Kidney capillary endothelial cell (primary cell): ENCODE measurements at places on chromosomes 1 and 21.

DNA sequence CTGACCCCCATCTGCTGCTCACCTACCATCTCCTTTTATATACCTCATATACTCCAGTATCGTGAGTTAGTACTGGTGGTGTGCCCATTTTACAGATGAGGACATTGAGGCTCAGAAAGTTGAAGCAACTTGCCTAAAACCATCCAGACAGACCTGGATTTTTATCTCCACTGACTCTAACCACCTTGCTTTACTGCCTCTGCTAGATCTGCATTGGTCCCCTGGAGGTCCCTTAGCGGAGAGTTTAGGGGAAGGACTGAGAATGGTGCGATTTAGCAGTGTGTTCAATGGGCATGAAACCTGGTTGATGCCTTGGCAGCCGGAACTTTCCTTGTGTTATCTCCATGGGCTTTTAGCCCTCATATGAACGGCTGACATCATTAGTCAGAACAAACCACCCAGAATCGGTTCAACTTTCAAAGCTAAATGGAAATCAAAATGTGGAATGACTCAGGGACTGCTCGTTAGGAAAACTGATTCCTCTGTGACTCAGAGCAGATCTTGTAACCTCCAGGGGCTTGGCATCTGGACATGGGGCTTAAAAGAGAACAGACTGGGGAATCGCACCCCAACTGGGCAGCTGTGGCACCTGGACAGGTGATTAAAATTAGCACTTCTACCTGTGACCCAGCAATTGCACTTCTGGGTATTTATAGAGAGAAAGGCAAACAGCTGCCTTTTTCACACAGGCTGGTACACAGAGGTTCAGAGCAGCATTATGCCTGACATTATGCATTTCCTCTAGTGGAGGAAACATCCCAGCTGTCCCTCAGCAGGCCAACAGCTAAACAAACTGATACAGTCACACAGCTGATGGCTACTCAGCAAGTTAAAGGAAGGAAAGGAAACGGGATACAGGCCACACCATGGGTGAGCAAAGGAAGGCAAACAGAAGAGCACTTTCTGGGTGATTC, 25.3 kb downstream of the TMEM51 start:
- peak; percentile 84 for DNase-seq

- no peak for DNase-seq
Measured at GRCh38 chr1:21669258-21670058, at the start of gene RAP1GAP. Gene RAP1GAP, minus strand, starts transcription at chr1:21669357. Its CDS starts 49,325 bp downstream, at chr1:21620032.

GRCh38 chr1:32063261-32063681, 9.5 kb upstream of the TMEM39B start:
- peak; percentile 60 for DNase-seq

DNA sequence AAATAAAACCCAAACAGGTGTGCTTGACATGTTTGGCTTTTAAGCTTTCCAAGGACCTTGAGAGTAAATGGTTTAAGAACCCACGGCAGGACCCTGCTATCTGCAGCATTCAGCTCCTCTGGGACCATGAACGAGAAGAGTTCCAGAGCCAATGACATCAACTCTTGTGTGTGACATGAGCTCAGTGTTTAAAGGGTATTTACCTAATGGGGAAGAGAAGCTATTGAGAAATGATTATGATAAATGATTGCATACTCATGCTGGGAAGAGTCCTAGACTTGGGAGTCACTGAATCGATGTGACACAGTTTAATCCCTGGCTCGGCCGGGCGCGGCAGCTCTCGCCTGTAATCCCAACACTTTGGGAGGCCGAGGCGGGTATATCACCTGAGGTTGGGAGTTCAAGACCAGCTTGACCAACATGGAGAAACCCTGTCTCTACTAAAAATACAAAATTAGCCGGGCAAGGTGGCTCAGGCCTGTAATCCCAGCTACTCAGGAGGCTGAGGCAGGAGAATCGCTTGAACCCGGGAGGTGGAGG, 55.4 kb downstream of the KANK4 start:
- no peak for DNase-seq

DNA sequence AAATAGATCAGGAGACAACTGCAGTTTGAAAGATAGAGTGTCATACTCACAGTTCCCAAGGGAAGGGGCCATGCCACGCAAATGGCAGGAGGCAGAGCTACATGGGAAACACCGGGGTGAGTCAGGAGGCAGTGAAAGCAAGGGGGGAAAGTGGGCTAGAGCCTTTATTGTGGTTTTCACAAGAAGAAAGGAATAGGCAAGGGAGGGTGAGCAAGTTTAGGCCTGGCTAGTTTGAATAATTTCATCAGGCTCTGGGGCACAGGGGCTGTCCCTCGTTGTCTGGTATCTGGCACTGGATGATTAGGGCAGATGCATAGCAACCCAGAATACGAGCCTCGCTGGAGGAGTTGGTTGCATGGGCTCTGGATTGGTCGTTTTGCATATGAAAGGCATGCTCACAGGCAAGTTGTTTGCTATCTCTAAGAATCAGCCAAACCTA, 17.0 kb upstream of the ITLN2 start:
- no peak for DNase-seq

- no peak for DNase-seq
Measured at GRCh38 chr21:38997051-38997842, 186.0 kb downstream of the PSMG1 start.

DNA sequence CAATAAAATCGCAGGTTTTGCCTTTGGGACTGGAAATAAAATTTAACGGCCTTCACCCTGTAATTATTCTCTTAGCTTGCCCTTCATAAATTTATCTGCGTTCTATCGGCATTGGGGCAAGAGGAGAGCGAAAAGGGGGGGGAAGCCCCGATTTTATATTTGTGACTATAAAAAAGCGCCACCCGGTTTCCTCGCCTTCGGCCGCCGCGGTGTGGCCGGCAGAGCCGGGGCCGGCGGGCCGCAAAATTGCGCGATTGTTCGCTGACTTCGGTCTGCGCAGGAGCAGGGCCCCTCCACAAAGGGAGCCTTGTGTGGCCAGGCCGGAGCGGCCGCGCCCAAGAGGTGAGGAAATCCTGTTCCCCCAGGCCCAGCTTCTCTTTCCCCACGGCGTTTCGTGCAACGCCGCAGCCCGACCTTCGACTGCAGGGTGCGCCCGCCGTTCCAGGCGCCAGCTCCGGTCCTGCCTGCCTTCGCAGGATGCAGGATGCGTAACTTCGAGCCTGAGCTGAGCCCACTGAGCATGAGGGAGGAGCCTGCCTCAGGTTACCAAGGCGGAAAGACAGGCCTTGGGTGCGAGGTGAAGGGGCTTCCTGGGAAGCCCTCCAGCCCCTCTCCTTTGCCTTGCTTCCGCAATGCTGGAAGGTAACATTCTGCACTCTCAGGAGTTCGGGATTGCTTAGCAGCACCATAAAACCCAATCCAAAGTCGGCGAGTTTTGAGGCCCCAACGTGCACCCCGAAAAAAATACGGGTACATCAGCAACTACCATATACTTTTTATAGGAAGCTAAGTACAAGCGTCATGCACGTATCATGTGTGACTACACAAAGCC, 4.9 kb upstream of the TBX15 start:
- DNase-seq: no peak

- no peak for DNase-seq
Measured at GRCh38 chr1:55546553-55546952, 331.4 kb upstream of the USP24 start.

DNA sequence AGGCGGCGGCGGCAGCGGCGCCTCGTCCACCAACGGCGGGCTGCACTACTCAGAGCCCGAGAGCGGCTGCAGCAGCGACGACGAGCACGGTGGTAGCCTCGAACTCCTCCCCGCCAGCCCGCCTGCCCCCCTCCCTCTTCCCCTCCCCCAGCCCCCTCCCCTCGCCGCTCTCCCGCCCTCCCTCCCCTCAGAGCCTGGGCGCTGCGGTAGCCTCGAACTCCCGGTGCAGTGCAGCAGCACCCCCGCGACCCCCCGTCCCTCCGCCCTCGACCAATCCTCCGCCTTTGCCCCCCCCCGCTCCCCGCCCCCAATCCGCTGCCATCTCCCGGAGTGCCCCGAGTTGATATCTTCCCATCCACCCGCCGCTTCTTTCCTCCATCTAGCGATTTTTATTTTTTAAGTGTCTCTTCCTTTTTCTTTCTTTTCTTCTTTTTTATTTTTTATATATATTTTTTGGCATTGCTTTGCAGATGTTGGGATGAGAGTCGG, 516 bp downstream of the RCOR3 start:
- DNase-seq: no peak

DNA sequence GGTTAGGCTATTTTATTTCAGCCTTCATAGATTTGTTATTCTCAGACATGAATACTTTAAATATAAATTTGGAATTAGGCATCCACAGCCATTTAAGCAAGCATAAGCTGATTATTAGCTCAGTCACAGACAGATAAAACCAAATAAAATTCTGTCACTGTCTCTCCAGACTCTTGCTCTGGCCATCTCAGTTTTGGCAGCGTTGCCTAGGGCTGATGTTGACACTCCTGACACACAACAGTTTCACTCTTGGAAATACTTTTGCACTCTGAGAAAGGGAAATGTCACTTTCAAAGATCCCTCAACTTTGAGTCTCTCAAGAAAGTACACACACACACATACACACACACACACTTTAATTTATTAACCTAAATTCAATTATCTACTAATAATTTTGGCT, 372.7 kb downstream of the BRINP3 start:
- DNase-seq: no peak

GRCh38 chr1:1915911-1916840, 1.1 kb downstream of the CALML6 start:
- DNase-seq: no peak

DNA sequence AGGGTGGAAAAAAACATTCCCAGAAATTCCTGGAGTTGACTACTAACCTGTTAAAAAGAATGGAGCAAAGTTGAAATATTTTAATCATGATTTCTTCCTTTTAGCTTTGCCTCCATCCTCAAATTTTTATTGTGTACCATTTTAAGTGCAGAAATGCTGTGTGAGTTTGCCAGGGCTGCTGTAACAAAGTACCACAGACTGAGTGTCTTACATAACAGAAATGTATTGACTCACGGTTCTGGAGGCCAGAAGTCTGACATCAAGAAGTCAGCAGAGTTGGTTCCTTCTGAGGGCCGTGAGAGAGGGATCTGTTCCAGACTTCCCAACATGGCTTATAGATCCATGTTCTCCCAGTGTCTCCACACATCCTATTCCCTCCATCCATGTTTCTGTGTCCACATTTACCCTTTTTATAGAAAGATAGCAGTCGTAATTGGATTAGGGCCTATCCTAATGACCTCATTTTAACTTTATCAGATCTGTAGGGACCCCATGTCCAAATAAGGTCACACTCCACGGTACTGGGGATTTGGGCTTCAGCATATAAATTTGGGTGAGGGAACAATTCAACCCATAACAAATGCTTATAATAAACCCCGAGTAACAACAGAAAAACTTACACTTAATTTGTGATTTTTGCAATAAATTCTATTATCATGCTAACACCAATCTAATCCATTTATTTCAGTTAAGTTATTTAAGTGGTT, 12.7 kb downstream of the SNX7 start:
- no peak for DNase-seq

GRCh38 chr1:6825828-6826227, 40.6 kb downstream of the CAMTA1 start:
- no peak for DNase-seq

GRCh38 chr1:183024317-183025009, 1.2 kb downstream of the LAMC1 start:
- no peak for DNase-seq

- no peak for DNase-seq
Measured at GRCh38 chr1:30976143-30976542, 67.6 kb upstream of the SDC3 start.

DNA sequence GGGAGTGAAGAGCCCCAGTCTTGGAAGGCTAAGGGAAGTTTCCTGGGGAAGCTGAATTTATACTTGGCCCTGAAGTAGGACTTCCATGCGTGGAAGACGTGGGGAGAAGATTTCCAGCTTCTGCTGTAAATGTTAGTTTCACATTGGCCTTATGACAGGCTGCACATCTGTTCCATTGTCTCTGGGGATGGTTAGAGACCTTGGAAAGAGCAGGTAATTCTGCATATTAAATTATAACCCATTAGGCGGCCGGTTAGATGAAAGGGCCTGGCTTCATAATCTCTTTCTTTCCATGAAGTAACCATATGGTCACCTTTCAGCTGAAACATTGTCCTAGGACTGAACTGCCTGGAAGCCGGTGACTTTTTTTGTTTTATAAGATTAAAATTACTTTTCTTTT, 37.5 kb downstream of the DPT start:
- DNase-seq: no peak

DNA sequence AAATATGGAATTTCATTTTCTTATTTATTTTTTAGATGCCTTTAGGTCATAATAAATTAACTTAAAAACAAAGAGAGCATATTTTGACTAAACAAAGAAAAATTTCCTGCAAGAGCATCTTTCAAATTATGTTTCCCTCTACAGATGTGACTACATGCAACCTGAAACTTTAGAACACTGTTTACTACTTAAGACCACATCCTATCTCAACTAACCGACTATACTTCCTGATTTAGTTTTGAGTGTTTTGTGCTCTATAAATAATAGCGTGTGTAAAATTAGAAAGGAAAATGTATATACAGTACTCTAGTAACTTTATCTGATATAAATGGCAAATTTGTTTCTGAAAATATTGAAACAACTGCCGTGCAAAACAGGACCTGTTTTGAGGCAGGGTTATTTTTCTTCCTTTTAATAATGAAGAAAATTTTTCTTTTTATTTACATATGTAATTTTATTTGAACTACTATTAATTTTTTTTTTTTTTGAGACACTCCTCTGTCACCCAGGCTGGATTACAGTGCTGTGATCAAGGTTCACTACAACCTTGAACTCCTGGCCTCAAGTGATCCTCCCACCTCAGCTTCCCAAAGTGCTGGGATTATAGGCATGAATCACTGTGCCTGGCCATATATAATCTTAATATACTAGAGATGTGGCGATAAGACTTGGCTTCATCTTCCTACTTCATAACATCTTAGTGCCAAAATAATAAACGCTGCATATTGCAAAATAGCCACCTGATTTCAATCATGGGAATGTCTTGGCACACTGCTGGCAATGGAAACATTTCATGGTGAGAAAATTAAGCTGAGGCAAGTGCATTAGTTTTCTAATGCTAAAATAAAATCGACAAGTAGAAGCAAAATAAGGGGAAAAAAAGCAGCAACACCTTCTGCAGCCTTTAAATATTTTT, 12.3 kb downstream of the ZRANB2 start:
- no peak for DNase-seq

- DNase-seq: no peak
Measured at GRCh38 chr1:17881761-17882160, 126.6 kb downstream of the ACTL8 start.

DNA sequence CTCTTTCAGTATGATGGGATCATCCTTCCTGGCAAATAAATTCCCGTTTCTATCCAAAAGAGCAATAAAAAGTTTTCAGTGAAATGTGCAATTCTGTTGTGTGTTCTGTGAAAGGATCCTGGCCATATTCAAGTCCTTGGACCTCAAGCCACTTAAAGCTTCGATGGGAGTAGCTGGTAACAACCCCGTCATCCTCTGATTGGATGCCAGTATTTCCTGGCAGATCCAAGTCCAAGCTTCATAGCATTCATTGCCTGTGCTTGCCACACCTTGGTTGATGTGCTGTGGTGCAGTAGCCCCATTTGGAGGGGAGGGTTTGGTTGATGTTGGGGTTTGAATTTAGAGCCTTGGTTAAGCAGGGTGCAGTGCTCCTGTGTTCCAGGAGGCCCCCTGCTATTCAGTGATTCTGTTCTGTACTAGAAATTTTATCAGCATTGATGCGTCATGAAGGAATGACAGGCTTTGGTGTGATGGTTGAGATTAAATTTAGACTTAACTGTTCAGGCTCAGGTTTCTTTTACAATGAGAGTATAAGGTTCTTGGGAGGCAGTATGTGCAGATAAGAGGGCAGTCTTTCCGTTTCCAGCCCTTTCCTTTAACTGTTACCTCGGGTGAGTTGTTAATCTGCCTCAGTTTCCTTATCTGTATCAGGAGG, 4.9 kb downstream of the RPL11 start:
- DNase-seq: no peak

- DNase-seq: no peak
Measured at GRCh38 chr1:68819190-68819829, 322.4 kb upstream of the DEPDC1 start.
